ENCODE measurements at places on chromosomes 6 and 20.

GRCh38 chr6:128062882-128063603 lies 162.2 kb upstream of the THEMIS start:
- DNase-seq = no peak

- no peak for DNase-seq
Measured at GRCh38 chr6:7270320-7271204, 42.4 kb downstream of the SSR1 start.

- no peak for DNase-seq
Measured at GRCh38 chr6:69494595-69494994, 302.2 kb downstream of the LMBRD1 start.

DNA sequence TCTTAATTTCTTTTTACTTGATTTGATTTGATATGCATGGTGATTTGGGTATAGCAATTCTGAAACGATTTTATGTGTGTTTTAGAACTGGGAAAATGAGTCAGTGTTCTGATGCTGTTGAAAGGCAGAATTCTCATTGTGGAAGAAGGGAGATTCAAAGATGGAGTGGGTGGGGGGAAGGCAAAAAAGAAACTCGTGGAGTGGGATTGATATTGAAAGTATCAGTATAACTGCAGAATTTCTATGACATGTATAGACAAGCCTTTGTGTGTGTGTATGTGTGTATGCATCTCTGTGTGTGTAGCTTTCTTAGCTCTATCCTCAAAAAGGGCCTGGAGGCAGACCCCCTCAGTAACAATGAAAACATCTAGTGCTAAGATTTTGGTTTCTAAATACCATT lies 184.3 kb upstream of the OLIG3 start:
- DNase-seq = no peak

DNA sequence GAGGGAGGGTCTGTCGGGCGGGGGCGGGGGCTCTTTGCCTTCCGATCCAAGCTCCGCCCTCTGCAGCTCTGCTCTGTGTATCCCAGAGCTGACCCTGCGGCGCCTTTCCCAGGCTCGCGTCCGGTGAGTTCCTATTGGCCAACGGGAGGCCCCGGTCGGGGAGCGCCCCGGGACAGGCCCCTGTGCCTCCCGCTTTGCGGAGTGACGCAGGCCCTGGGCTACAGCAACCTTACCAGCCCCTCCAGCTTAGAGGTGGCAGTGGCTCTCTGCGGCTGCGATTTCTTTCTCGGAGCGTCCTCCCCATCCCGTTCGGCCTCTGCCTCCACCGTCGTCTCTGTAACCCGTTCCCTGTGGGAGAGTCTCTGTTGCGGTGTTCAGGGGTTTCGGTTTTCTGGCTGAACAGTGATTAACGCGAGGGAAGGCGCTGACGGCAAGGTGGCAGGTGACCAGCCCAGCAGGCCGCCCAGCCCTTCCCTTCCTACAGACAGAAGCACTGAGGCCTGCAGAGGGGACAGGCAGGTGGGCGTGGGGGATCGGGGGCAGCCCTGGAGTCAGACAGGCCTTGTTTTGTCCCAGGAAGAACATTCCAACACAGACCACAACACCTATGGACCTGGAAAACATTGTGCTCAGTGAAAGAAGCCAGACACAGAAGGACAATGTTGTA lies 18.1 kb upstream of the CEBPB start:
- DNase-seq = peak; percentile 7

GRCh38 chr6:2799936-2800527 lies 34.8 kb downstream of the WRNIP1 start:
- DNase-seq = no peak

- DNase-seq = no peak
Measured at GRCh38 chr6:151434369-151434768, 17.6 kb downstream of the RMND1 start.

DNA sequence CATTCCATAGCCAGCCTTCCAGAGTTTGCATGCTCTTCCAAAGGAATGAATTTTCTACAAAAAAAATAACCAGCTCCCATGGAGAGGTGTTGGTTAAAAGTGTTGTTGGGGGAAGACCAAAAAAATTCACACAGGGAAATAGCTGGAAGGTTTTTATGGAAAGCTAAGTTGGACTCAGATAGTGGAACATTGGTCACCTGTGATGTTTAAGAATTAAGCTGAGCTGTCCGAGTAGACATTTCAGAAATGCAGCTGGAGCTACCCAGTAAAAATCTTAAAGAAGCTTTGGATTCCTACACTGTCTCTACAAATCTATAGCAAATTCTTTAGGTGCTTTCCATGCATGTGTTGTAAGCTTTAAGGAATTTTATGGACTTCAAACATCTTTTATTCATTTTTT lies 155.5 kb downstream of the THBS2 start:
- no peak for DNase-seq

- DNase-seq = no peak
Measured at GRCh38 chr6:146892283-146892612, 293.5 kb downstream of the ADGB start.

GRCh38 chr6:45599053-45599452 lies 221.3 kb upstream of the SUPT3H start:
- no peak for DNase-seq

- DNase-seq = no peak
Measured at GRCh38 chr6:149147195-149147594, 170.3 kb upstream of the TAB2 start.

GRCh38 chr20:22159276-22159675 lies 425.1 kb downstream of the FOXA2 start:
- DNase-seq = no peak

DNA sequence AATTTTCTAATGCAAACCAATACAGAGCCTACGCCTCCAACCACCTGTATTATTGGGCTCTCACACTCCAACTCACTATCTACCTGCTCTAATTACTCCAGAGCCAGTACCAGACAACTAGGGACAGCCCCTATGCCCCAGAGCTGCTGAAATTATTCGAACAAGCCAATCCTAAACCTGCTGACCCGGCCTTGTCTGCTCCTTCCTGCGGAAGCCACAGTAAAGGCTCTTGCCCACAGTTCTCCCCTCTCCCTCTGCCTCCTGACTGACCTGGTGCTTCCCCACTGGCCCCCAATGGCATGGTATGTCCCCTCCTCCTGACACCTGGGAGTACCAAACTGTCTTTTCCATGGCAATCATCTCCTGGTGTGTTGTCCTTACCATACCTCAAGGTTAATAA lies 4.1 kb upstream of the TOX2 start:
- DNase-seq = no peak

DNA sequence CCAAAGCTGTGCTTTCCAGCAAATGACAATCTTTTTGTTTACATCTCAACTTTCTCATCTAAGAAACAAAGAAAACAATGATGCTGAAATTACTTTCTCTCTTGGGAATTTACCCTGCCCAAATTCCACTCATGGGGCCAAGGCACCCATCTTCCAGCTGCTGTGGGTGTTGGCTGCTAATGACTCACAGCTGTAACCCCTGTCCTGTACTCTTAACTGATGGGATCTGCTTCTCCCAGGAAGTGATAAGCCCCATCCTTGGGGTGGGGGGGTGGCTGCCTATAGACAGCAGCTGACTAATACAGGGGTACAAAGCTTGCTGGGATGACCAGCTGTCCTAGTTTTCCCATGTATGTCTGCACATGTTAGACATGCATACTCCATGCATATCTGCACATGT lies 938.6 kb downstream of the C6orf118 start:
- no peak for DNase-seq

DNA sequence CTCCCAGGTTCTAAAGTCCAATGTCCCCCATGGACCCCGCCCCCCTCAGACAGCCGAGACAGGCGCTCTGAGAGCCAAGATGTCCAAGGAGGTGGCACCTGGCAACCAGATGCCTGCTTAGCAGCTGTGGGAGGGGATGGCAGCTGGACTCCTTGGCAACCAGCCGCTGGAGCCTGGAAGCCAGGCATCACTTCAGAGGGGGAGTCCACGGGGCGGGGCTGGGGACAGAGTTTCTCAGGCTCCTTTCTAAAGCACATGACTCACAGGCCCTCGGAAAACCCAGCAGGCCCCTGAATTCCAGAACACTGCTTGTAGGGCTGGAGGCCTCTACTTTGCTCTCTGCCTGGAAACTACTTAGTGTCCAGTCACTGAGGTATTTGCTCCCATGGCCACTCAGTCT lies 51.5 kb downstream of the PREX1 start:
- no peak for DNase-seq

- DNase-seq = no peak
Measured at GRCh38 chr20:2197166-2197565, 95.5 kb downstream of the STK35 start.

- DNase-seq = no peak
Measured at GRCh38 chr6:18309046-18309445, 44.7 kb upstream of the DEK start.

- DNase-seq = peak; percentile 4
Measured at GRCh38 chr6:159692303-159693127, 526 bp downstream of the SOD2 start.

GRCh38 chr6:149170564-149171452 lies 146.7 kb upstream of the TAB2 start:
- DNase-seq = no peak

GRCh38 chr6:17193106-17193775 lies 87.9 kb upstream of the RBM24 start:
- no peak for DNase-seq

- DNase-seq = no peak
Measured at GRCh38 chr6:18186033-18186432, 30.8 kb downstream of the KDM1B start.

DNA sequence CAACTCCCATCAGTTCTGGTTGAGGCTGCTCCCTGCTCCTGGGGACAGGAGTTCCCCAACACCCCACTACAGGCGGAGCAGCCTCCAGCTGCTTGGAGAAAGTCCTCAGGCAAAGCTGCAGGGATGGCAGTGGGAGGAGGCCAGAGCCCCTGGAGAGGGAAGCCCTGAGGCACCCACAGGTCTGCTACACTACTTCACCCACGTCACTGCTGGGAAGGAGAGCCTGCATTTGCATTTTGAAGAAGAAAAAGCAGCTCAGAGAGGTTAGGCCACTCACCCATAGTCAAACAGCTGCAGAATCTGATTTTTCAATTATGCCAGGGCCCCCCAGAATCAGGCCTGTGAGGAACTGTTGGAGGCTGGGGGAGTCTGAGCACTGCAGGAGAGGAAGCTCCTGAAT lies 17.2 kb downstream of the BFSP1 start:
- DNase-seq = no peak

DNA sequence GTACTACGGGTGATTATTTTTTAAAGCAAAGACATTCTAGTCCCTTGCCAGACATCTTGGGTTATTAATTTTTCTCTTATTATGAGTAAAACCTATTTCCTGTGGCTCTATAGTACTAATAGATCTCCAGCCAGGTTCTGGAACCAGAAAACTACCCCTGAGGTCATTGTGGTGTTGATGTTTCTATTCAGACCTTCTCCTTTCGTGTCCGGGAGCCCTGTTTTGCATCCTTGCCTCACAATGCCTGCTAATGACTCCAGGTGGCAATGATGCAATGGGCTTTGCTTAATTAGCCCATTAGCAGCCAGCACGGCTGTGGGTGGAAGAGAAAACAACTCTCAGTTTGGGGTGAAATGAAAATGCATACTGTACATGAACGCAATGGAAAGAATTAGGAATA lies 62.9 kb upstream of the ARG1 start:
- peak; percentile 37 for DNase-seq

GRCh38 chr20:2825761-2826160 lies 9.6 kb downstream of the TMEM239 start:
- no peak for DNase-seq

DNA sequence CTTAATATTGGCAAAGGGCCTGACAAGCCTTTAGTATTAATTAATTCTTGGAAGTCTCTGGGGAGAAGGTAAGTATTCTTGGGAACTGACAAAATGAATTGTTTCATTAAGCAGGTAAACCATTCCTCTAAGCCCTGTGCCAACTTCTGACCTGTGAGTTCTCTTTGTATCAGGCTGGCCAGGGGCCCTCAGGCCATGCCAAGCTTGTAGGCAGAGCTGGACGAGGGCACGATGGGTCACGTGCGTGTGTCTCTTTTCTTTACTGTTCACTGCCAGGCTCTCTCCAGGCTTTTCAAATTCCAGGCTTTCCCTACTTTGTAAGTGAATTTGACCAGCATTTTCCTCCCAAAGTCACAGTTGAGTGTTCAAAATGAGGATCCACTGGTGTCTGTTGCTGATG lies 112.4 kb downstream of the NRN1 start:
- no peak for DNase-seq

DNA sequence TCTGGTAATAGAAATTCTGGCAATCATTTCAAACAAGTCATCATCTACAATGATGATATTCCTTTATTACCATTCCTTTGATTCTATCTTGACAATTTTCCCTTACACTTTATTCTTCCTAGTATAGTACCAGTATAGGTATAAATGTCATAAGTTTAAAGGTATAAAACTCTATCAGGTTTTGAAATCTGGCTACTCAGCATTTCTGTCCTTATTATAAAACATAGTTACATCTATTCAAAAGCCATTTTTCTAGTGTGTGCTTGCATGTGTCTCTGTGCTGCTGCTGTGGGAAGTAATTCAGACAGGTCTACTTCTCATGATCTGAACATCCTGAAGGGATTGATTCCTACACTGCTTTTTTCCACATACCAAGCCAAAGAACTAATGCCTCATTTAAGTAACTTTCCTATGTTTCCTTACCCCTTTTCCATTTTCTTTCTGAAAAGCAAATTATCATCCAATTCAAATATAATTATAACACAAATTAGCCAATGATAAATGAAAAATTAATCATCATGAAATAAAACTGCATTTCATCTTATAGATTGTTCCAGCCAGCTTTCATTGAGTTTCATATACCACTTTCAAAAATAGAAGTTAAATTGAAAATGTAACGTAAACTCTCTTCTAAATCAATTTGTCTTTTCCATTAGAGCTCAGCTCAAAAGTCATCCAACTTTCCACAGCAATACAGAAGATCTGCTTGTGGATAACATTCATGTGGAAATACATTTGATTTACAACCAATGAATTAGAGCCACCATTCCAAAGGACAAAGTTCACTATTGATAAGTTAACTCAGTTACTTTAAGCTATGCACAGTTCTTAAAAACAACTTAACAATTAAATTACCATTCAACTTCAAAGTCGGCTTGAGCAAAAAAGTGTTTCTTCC lies 35.9 kb downstream of the COL12A1 start:
- no peak for DNase-seq

Data from NCI-H2081 (cell line).